ENCODE measurements at places on chromosomes 5 and 9.

DNA sequence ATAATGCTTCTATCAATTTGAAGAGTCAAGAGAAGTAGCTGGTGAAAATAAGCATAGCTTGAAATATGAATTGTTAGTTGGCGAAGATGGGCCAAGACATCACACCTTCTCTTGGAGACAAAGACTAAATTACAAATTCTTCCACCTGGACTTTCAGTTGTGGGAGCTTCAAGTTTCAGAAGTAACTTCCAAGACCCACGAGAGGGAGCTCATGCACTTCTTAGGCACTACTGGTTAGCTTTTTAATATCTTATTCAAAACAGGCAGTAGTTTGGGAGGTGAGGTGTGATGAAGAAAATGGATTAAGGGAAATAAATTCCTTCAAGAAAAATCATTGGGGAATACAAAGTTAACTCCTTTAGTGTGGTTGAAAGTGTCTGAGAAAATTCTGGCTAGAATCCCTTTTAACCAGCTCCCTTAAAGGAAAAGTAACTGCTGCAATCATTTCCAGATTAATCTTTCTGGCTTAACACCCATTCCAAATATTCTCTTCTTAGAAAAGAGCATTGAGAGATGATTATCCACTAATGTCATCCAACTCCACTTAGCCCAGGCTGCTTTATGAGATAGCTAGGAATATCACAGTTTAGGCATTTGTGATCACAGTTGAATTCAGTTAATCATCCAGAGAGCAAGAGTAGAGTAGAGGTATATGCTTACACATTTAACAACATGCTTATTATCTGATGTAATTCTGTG, 139.5 kb upstream of the DMRTA1 start:
- DNase-seq, result no peak

GRCh38 chr5:122076669-122077365, 1.2 kb downstream of the LOX start:
- peak; percentile 22 for DNase-seq

- no peak for DNase-seq
Observed at GRCh38 chr5:142495531-142495930, 170.7 kb upstream of the SPRY4 start.

GRCh38 chr5:121969660-121970295, 8.0 kb downstream of the SRFBP1 start:
- no peak for DNase-seq

GRCh38 chr5:1065891-1066650, 45.8 kb downstream of the SLC12A7 start:
- no peak for DNase-seq

- DNase-seq, result no peak
Observed at GRCh38 chr9:97299809-97300414, 7.5 kb upstream of the CCDC180 start.

- DNase-seq, result no peak
Observed at GRCh38 chr9:108617676-108618075, 238.1 kb downstream of the ACTL7B start.

DNA sequence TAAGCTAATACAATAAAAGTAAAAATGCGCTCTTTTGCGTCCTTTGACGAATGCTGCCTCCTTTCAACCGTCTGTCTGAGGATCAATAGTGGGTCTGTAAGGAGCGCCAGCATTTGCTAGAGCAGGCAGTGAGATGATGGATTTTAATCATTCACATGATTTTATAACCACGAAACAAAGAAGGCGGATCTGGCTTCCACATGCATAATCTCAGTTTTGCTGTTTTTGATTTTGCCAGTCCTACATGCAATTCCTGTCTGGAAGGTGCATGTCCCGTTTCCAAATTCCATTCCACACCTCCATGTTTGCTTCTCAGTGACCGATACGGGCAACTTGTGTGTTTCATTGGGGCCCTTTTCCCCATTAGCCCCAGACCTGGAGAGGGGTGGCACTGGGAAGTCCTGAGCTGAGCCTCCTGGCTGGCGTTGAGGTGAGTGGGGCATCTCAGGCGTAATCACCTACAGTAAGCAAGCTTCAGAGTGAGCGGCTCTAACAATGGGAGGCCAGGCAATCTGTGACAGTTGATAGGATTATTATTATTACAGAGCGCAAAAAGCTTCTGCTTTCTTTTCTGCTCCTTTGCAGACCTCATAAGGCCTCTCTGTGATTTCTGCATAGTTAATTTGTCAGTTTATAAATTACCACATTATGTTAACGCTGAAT, 405.4 kb downstream of the ZSWIM6 start:
- DNase-seq, result no peak

DNA sequence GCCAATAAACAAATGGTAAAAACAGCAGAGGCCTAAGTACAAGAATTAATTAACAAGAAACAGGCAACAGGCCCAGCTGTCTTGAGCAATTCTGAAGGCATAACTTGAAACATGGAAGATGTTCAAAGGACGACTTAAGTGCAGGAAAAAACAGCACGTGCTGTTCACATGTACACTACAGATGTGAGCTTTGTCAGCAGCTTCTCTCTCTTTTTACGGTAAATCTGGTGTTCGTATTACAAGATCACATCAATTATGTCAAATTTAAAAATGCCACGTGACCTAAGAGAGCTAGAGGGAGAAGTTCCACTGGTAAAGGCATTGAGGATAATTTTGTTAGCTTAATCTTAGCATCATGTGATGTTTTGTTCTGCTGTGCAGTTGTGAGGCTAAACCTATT, 281.1 kb downstream of the PSAT1 start:
- DNase-seq, result no peak
